CD4-positive, alpha-beta T cell (primary cell): ENCODE measurements at places on chromosomes 2 and 18.

- H3K4me3 ChIP-seq = no peak overlapping the region
- no peak for DNase-seq
- no peaks in the 10 kb centered on the region for H3K4me1 ChIP-seq
- no peaks in the 10 kb centered on the region for H3K27me3 ChIP-seq
- H3K36me3 ChIP-seq = no peaks in the 10 kb centered on the region
Observed at GRCh38 chr2:79640001-79640400, 127.2 kb downstream of the CTNNA2 start.

- no peaks in the 10 kb centered on the region for H3K36me3 ChIP-seq
- DNase-seq = no peak
- H3K27me3 ChIP-seq = no peaks in the 10 kb centered on the region
- no peak overlapping the region for H3K27ac ChIP-seq
Observed at GRCh38 chr18:23810396-23810795, 121.1 kb downstream of the LAMA3 start.

GRCh38 chr2:185219981-185220380 lies 518.6 kb upstream of the FSIP2 start:
- DNase-seq = no peak
- H3K4me3 ChIP-seq = no peak overlapping the region
- H3K27ac ChIP-seq = no peak overlapping the region
- H3K36me3 ChIP-seq = no peaks in the 10 kb centered on the region

- H3K27ac ChIP-seq = no peak overlapping the region
- H3K4me1 ChIP-seq = peaks cover 3% of the 10 kb centered on the region
- no peak for DNase-seq
- no peaks in the 10 kb centered on the region for H3K36me3 ChIP-seq
Observed at GRCh38 chr18:76351961-76352581, 143.0 kb downstream of the ZNF516 start.

DNA sequence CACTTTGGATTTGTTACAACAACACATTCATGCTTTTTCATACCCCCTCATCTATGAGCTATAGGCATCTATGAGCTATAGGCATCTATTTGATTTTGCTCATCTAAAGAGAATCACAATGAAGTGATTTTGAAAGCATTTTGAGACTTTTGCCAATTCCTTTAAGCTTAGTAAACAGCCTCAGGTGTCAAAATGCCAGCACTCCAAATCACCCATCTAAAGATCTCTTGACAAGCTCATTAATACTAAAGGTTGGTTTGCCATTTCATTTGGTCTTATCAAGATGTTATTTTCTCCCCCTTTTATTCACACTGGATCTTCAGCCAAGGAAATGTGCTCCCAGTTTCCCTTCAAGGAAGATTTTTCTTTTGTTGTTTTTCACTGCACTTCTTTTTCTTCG lies 110.7 kb upstream of the TLK1 start:
- no peaks in the 10 kb centered on the region for H3K27me3 ChIP-seq
- H3K27ac ChIP-seq = no peak overlapping the region
- no peak overlapping the region for H3K4me3 ChIP-seq
- DNase-seq = no peak
- H3K4me1 ChIP-seq = no peaks in the 10 kb centered on the region

- peaks cover 70% of the 10 kb centered on the region for H3K4me1 ChIP-seq
- no peaks in the 10 kb centered on the region for H3K36me3 ChIP-seq
- no peaks in the 10 kb centered on the region for H3K27me3 ChIP-seq
Observed at GRCh38 chr2:96965781-96966514, 20.4 kb downstream of the FAM178B start.
